Effector CD4-positive, alpha-beta T cell (primary cell): ENCODE measurements at places on chromosomes 7 and 10.

GRCh38 chr7:27269455-27269854 lies 26.9 kb downstream of the EVX1 start:
- DNase-seq = no peak

DNA sequence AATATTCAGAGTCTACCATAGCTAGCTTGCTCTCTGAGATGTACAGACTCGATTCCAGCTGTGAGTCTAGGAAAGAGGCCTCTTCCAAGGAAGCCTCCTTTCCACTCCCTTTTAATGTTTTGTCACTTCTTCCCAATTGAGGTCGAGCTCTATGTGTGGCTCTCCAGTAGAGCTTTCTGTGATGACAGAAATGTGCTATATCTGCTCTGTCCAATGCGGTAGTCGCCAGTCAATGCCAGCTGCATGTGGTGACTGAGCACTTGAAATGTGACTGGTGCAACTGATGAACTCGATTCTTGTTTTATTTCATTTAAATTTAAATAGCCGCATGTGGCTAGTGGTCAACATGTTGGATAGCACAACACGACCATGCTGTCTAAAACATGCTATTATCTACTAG lies 387.0 kb upstream of the NRP1 start:
- no peak for DNase-seq

DNA sequence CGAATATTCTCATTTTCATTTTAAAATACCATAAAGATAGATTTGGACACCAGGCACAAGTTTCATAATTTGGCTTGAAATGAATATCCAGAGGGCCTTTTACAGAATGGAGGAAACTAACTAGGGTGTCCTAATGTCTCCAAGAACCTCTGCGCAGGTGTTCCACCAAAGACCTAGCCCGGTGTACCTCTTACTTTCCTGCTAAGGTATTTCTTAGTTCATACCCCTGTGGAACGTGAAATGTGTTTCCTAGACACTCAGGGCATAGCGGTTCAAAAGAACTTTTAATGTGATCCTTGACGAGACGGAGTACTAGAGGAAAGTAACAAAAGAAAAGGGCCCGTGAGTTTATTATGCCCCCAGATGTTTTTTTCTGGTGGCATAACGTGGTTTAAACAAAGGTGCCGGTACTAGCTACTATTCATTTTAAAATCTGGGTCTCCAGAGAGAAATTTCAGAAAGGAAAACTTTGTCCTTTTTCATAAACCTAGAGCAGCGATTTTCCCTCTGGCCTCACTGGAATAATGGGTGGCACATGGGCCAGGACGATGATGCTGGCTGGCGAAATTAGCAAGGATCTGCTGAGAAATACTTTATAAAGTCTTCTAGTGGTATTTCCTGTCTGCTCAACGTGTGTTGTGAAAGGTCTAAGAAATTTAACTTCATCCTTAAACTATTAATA lies 1.4 kb downstream of the APBB1IP start:
- DNase-seq = no peak

DNA sequence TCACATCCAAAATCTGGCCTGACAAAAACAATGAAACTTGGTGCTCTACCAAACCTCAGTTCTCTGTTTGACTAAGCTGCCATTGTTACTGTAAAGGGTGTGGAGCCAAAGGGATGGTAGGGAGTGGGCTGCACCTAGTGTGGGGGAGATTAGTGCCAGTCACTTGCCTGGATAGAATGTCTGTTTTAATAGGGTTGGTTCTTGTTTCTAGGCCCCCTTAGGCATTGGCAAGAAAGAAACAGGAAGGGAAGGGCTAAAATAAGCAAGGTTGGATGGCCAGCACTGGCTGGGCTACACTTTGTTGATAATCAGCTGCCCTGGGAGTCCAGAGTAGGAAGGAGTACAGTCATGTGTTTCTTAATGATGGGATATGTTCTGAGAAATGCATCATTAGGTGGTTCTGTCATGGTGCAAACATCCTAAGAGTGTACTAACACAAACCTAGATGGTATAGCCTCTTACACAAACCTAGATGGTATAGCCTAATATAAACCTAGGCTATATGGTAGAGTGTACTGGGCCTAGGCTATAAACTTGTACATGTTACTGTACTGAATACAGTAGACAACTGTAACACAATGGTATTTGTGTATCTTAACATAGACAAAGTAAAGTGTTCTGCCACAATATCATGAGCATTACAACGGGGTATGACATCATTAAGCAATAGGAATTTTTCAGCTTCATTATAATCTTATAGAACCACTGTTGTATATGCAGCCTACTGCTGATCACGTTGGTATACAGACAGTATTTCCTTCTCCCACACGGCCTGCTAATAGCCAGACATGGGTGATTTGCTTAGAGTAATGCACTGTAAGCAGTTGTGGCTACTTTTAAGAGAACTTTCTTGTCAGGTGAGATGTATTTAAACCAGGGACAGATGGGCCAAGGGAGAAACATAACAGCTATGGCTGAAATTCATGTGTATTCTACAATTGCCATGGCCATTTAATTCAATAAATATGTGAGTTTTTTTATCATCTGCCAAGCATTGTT lies 15.4 kb downstream of the BBIP1 start:
- DNase-seq = no peak

GRCh38 chr10:18658271-18659124 lies 733 bp upstream of the ARL5B start:
- DNase-seq = no peak

- DNase-seq = no peak
Observed at GRCh38 chr10:803041-803741, 113.7 kb upstream of the DIP2C start.

DNA sequence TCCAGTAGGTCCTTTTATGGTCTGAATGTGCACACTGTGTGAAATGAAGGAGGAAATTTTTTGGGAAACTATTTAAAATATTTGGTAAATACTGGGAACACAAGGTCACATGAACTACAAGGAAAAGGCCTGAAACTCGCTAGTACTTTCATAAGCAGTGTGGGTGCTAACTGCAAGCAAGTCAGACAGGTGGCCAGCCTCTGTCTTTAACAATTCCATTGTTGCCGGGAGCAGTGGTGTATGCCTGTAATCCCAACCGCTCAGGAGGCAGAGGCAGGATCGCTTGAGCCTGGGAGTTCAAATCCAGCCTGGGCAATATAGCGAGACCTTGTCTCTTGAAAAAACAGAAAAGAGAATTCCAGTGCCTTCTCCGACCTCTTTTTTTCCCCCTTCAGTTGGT lies 37.5 kb downstream of the SMURF1 start:
- no peak for DNase-seq

DNA sequence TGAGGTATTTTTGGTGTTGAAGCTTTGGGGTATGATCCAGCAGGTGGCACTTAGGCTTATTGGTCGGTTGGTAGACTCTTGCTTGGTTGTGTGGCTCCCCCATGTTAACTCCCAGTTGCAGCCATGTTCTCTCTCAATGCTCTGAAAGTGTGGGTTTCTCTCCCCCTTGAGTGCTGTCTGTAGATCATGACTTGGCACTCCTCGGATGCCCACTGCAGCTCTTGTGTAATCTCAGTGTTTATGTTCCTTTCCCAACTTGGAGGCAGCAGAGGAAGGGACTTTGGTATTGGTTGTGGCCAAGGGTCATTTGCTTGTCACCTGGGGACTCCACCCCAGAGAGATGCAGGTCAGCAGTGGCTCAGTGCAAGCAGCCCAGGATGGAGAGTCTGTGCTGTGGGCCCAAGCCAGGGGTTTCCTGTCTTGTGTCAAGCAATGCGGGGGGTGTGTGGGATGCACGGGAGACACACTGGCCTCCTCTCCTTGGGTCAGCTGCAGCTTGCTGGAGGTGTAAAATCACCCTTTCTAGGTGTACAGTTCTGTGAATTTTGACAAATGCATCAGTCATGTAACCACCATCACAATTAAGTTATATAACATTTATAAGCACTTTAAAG lies 36.9 kb downstream of the PIK3CG start:
- DNase-seq = no peak

DNA sequence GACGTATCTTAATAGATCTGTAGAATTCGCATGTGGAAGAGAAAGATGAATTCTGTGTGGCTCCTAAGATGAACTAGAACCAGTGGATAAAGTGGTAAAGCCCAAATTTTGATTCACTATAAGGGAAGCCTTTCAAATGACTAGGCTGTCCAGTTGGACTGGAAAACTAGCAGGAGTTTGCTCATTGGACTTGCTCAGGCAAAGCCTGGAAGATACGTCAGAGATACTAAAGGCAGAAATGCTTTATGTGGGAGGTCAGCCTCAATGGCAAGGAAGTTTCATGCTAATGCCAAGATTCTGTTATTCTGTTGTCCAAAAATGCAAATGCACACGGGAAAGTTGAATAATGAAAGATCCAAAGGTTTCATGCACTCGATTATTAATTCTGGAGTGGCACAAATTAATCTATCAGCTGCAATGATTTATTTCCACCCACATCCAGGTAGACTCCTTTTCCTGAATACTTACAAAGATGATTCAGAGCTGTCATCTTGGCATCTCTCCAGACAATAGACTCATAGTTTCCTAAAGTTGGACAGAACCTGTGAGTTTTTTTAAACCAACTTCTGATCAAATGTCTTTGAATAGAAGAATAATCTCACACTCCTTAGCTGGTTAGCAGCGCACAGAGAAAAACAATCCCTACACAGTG lies 20.5 kb upstream of the PPP1R3C start:
- DNase-seq = no peak

GRCh38 chr10:77837248-77837924 lies 89.2 kb downstream of the DLG5 start:
- DNase-seq = peak; percentile 51

- no peak for DNase-seq
Observed at GRCh38 chr7:88638583-88638982, 120.9 kb upstream of the ZNF804B start.

GRCh38 chr10:125103466-125103865 lies 56.9 kb downstream of the CTBP2 start:
- no peak for DNase-seq

- DNase-seq = no peak
Observed at GRCh38 chr7:113099284-113099919, 12.8 kb upstream of the GPR85 start.

- DNase-seq = no peak
Observed at GRCh38 chr7:148733496-148733895, 34.8 kb downstream of the CUL1 start.
